CD4-positive, alpha-beta T cell treated with Interleukin-6 for 4 hours (primary cell): ENCODE measurements at places on chromosomes 7 and 10.

GRCh38 chr10:114060456-114060855, 16.8 kb downstream of the ADRB1 start:
- DNase-seq = no peak

GRCh38 chr10:78557433-78557925, 511.3 kb upstream of the ZMIZ1 start:
- no peak for DNase-seq

- DNase-seq = peak; percentile 54
Measured at GRCh38 chr10:22992075-22992474, 64.2 kb downstream of the ARMC3 start.

DNA sequence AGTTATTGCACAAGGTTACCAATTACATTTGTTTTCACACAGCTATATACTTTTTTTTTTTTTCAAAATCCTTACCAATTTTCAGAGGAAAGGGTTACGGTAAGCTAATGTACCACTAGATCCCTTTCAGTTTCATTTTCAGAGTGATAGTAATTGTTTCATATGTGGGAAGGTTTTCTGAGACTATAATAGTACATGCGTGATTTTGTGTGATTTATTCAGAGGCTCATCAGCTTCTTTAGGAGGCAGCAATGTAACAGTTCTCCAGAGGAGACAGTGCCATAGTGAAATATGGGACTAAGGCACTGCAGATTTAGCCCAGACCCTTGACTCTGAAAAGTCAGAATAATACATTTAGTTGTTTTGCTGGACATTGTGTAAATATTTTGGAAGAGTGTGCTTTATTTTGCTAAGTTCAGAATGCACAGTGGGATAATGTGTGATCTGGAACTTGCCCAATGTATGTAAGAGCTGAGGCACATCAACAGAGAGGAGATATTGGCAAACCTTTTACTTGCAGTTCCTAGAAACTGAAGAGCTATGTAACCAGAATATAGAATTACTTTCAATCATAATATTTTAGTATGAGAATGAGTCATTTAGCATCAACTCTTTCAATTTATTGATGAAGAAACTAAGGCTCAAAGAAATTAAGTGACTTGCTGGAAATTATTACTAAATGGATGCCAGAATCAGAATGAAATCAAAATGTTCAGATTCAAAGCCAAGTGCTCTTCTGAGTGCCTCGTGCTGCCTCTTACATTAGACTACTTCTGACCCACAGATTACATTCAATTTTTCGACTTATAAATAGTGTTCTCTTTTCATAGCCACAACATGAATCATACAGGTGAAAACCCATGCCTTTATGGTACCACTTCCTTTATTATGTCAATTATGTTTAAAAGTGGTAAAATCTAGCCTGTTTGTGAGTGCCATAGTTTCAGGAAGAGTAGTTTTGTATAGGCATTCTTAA, 207.7 kb upstream of the TEX47 start:
- DNase-seq = no peak

DNA sequence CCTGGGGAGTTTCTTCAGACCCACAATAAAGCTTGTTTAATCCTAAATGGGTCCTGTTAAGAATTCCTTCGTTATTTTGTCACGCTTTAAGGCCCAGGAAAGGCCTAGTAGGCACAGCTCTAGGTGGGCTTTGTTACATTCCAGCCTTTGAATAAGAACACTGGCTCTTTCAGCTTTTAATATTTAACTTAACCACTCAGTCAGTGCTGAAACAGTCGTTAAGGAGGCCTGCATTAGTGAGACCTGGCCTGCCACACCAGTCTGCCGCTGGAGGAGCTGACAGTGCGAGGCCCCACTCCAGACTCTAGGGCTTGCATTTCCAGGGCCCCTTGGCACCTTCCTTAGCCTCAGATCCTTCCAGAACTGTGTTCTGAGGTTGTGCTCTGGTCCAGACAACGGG, 351.4 kb downstream of the GLRX3 start:
- no peak for DNase-seq

- peak; percentile 50 for DNase-seq
Measured at GRCh38 chr7:140223515-140224221, 46.9 kb upstream of the KDM7A start.

DNA sequence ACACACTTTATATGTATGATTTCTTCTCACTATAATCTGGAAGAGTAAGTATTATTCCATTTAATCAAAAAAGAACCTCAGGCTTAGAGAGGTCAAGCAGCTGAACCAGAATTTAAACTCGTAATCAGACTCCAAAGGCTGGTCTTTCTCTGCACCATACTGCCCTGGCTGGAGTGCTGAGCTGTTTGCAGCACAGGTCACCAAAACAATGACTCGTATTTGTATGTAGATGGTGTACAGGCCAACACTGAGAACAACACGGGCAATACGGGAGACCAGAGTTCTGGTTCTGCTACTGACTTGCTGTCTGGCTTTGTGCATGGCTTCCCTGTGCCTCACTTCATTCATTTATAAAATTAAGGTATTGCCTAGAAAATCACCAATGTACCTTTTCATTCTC, 57.9 kb downstream of the CDCA7L start:
- no peak for DNase-seq

DNA sequence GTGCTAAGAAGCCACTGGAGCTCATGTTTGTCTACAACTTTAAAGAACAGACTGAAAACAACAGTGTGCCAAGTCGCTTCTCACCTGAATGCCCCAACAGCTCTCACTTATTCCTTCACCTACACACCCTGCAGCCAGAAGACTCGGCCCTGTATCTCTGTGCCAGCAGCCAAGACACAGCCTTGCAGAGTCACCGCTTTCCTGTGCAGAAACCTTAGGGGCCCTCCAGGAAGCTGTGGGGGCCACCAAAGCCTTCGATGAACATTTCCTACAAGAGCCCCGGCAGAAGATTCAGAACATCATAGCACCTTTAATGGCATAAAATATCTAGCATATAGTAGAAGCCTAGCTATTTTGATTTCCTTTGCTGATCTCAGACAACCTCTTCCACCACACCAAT, 88.0 kb upstream of the PRSS58 start:
- DNase-seq = peak; percentile 71

- DNase-seq = peak; percentile 50
Measured at GRCh38 chr7:67377939-67378862, 381.6 kb downstream of the TYW1 start.

GRCh38 chr7:129644634-129645230, 33.2 kb downstream of the NRF1 start:
- no peak for DNase-seq

DNA sequence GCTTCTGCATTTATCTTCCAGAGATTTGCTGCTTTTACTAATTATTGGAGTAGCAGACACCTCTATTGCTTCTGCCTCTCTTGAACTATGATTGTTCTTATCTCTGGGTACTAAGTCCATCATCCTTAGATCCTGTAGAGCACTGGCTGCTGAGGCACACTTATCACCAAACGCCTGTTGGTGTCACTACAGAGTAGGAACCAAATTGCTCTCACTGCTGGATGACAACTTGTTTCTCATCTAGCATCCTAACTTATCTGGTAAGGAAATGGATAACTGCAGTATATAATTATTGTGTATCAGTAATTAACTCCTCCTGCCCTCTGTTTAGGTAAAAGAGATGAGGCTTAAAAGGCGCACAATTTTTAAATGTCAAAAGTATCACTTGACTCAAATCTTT, 1059.4 kb downstream of the NRG3 start:
- no peak for DNase-seq

DNA sequence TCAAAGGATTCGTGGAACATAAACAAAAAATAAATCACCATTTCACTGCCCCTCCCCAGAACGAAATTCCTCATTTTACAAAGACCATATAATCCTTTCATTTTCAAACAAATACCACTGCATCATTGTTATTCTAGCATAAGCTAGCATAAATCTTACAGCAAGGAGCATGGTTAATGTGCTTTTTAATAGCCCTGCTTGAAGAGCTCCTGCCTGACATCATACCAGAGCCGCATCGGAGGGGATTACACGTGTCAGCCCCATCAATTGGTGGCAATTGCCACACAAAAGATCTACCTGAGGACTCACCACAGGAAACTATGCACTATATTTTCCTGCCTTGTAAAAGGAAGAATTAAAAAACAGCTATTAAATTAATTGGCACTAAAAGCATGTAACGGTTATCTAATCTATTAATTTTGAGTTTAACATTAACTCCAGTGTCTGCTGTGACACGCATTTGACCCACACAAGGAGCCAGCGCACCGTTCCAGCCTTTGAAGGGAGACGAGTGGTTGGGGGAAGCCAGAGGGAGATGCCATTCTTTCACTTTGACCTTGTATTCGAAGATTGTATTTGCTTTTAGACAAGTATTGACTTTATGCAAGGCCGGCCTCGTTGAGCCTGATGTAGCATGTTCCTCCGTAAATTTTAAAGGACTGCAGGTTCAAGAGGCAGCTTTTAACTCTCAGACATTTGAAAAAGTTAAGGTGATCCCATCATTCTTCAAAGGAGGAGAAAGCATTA, 261.1 kb upstream of the RNF32 start:
- DNase-seq = no peak

DNA sequence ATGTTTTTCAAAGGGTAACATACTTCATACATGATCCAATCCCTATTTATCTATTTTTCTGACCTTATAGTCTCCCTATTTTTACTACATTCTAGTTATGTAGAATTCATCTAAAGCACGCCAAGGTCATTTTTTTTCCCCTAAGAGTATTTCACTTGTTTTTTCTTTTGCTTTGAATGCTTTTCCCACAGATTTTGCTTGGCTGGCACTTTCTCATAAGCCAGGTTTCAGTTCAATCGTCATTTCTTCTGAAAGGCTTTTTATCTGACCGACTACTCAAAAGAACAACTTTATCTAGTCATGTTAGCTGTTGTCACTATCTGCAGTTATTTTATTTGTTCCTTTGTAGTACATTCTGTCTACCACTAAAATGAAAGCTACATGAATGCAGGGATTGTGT, 1274.6 kb downstream of the REEP3 start:
- no peak for DNase-seq

DNA sequence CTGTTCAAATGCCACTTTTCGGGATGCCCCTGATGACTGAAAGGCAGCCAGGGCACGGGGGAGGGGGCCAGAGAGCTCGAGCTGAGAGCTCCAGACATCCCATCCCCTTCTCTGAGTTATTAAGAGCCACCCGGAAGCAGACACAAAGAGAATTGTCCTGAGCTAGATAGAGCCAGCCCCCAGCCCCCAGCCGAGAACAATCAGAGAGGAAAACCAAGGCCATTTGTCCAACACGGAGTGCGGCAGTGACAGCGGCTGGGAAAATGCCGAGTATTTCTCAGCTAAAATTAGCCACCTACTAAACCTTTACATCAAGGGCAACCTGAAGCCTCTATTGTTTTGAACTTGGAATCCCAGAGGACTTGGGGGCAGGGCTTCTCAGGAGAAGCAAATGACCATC, 51.0 kb downstream of the UNC5B start:
- DNase-seq = no peak

- DNase-seq = no peak
Measured at GRCh38 chr7:132251327-132251659, 325.0 kb downstream of the PLXNA4 start.

DNA sequence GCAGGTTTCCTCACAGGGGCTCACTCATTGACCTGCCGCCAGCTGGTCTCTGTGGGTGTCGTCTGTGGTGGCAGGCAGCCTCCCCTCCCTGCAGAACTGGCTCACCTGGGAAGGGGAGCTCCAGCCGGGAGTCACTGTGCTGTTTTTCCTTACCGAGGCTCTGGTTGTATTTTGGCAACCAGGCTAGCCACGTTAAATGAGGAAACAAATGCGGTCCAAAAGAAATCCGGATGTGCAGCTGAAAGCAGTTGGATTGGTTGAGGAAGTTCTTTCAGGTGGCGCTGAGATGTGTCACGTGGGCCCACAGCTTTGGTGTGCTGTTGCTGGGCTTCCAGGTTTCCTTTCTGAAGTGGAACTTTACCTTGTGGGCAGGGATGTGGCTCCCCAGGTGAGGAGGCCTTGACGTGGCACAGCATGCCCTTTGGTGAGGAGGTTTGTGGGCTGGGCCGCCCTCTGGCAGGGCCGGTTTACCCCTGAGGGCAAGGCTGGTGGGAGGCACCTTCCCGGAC, 14.2 kb downstream of the MTURN start:
- peak; percentile 60 for DNase-seq

GRCh38 chr7:17027143-17027788, 145.5 kb upstream of the AGR3 start:
- DNase-seq = no peak

GRCh38 chr7:5375925-5376324, 47.7 kb downstream of the TNRC18 start:
- peak; percentile 18 for DNase-seq

- DNase-seq = no peak
Measured at GRCh38 chr10:67259319-67259929, 333.6 kb downstream of the LRRTM3 start.

- no peak for DNase-seq
Measured at GRCh38 chr10:75826846-75827245, 395.4 kb downstream of the LRMDA start.

DNA sequence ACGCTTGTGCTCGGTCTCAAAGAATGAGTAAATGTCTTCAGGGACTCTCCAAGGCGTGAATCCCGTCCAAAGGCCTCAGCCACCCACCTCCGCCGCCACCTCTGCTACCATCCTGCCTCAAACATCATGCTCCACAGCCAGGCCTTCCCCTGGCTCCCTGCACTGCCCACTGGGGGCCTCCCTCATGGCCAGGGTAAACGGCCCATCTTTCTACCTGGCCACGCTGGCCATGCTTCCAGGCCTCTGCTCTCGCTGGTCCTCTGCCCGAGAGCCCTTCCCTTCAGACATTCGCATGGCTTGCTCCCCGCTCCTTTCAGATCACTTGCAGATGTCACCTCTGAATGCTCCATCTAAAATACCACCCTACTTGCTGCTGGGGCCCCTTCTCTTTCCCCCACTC, 40.2 kb downstream of the ZNF783 start:
- no peak for DNase-seq

DNA sequence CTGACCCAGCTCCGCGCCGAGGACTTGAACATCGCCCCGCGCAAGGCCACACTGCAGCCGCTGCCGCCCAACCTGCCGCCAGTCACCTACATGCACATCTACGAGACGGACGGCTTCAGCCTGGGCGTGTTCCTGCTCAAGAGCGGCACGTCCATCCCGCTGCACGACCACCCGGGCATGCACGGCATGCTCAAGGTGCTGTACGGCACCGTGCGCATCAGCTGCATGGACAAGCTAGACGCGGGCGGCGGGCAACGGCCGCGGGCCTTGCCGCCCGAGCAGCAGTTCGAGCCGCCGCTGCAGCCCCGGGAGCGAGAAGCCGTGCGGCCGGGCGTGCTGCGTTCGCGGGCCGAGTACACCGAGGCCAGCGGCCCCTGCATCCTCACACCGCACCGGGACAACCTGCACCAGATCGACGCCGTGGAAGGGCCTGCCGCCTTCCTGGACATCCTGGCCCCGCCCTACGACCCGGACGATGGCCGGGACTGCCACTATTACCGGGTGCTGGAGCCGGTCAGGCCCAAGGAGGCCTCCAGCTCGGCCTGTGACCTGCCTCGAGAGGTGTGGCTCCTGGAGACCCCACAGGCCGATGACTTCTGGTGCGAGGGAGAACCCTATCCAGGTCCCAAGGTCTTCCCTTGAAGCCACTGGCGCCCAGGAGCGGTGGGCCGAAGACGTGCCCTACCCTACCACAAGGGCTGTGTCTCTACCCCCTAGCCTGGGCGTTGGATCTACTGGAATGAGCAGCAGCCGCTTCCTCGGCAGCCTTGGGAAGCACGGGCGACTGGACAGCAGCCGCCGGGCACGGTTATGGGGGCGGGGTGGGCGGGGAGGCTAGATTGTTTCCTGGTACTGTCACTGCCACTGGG, 945 bp downstream of the ADO start:
- no peak for DNase-seq
